ENCODE measurements at places on chromosomes 7 and 10. TPM values are rescaled to one million over a fixed set of nuclear protein-coding genes. Genes with fewer than 3 reads are reported as not detected.

Gene ARHGEF35
- total RNA-seq = 2.7 TPM

Gene GALNT17
- total RNA-seq = 24.2 TPM

Gene LBX1
- total RNA-seq = not detected

Gene CSTF2T
- total RNA-seq = 16.0 TPM

Gene PLEKHS1
- total RNA-seq = not detected

Gene EFCAB10
- not detected for total RNA-seq

Gene CNPY1
- total RNA-seq = not detected

Gene GNGT1
- total RNA-seq = not detected

Gene PNLIPRP3
- not detected for total RNA-seq

Gene CLDN3
- total RNA-seq = 0.32 TPM

Gene C10orf71
- total RNA-seq = not detected

Gene AGMO
- 3.8 TPM for total RNA-seq

Gene CYP2C18
- total RNA-seq = 0.17 TPM

Gene KCNIP2
- total RNA-seq = 1.8 TPM

Gene GIMAP5
- total RNA-seq = not detected

Gene RP9
- 13.7 TPM for total RNA-seq

Gene TMED4
- 55.1 TPM for total RNA-seq

Gene MYO1G
- total RNA-seq = 0.05 TPM

Gene DOCK4
- 43.0 TPM for total RNA-seq

All from chondrocyte (in vitro differentiated cells).